ENCODE measurements at places on chromosomes 7 and 10.

- no peak for DNase-seq
These were observed 1.8 kb downstream of the LRRC17 start for GRCh38 chr7:102914585-102914984.

GRCh38 chr7:89238156-89238555 lies 442.6 kb upstream of the TEX47 start:
- no peak for DNase-seq

- DNase-seq: peak; percentile 58
These were observed 97.2 kb downstream of the SLC25A13 start for GRCh38 chr7:96224685-96225084.

GRCh38 chr7:85150624-85151023 lies 36.2 kb downstream of the SEMA3D start:
- no peak for DNase-seq

GRCh38 chr10:69814251-69814650 lies 12.5 kb downstream of the COL13A1 start:
- DNase-seq: no peak

DNA sequence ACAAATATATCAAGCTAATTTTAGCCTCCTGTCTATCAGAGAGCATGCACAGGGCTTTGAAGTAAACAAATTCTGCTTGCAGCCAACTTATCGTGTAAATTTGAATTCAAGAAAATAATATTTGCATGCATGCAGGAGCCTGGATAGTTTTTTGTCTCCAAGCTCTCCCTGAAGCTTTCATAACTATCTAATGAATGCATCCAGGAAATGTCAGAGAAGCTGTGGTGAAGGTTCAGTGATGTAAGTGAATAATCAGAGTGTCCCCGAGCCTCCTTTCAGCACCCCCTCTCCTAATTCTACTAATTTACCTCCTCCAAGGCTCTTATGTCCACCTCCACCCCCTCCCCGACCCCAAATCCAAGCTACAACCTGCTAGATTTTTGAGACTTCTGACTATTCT lies 172.0 kb upstream of the ZNF32 start:
- DNase-seq: no peak

DNA sequence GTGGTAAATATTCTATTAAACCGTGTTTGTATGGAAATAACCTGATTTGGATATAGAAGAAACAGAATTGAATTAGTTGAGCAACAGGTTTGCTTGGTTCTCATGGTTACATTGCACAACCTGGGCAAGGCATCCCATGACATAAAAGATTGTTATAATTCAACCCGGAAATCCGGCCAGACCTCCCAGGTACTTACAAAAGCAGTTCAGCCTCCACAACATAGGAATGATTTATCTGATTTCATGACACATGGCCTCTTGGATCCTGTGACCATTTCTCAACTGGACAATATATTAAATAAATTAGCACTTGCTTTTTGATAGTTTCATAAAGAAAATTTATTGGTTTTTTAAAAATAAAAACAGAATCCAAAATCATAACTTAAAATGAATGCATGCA lies 55.1 kb upstream of the PTPN12 start:
- peak; percentile 33 for DNase-seq

DNA sequence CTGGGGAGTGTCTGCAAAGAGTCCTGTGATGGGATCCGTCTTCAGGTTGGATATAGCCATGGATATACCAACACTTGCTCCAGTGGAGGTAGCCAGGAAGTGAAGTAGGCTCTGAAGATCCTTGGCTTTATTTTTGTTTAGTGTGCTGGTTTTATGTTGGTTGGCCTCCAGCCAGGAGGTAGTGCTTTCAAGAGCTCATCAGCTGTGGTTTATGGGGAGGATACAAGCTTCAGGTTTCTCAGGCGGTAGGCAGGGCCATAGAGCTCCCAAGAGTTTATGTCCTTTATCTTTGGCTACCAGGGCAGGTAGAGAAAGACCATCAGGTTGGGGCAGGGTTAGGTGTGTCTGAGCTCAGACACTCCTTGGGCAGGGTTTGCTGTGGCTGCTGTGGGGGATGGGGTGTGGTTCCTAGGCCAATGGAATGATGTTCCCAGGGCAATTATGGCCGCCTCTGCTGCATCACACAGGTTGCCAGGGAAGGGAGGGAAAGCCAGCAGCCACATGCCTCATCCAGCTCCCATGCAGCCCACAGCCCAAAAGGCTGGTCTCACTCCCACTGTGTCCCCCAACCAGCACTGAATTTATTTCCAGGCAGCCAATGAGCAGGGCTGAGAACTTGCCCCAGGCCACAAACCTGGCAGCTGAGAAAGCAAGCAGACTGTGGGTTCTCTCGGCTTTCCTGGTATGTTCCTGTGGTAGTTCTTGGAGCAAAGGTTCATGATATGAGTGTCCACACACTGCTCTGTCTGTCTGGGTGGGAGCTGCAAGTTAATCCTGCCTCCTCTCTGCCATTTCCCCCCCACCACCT lies 67.0 kb upstream of the PRLHR start:
- DNase-seq: no peak

- peak; percentile 45 for DNase-seq
These were observed 154.0 kb downstream of the CCDC3 start for GRCh38 chr10:12847361-12847975.

GRCh38 chr7:96415293-96415940 lies 93.5 kb upstream of the SLC25A13 start:
- peak; percentile 51 for DNase-seq

DNA sequence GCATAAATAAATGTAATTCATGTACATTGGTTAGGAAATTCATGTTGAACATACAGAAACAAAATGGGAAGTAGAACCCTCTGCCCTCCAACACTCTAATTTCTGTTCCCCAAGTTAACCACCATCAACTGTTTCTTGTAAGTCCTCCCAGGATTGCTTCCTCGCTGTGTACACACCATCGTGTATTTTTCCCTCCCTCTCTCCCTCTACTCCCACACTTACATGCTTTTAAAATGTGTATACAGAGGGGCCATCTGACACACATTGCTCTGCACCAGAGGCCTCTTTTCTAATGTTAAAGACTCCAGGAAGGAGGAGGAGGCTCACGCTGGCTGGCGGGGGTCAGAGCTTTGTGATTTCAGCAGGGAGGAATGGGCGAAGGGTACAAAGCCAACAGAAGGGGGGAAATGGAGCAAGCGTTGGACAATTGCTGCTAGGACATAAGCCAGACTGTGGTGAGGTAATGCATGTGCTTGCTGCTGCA lies 1.9 kb upstream of the EPHA1 start:
- no peak for DNase-seq

GRCh38 chr7:147982307-147982706 lies 608.3 kb upstream of the C7orf33 start:
- no peak for DNase-seq

GRCh38 chr10:113139699-113140098 lies 189.7 kb downstream of the TCF7L2 start:
- no peak for DNase-seq

- DNase-seq: no peak
These were observed 10.7 kb downstream of the DPYSL4 start for GRCh38 chr10:132197271-132198067.

DNA sequence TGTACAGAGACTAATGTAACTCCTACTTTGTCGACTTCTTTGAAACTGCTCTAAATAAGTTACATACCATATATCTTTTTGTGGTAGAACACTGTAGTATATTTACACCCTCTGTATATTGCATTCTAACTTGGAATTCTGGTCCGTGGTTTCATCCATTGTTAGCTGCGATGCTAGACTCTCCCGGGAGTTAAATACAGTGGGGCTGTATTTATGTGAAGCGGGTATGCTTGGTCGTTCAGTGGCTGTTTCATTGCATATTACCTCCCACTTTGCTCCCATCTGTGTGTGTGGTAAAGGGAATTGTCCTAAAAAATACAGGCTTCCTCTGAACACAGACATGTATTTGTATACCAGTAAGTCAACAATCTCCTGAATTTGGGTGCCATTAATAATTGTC lies 231.1 kb downstream of the SLC25A13 start:
- no peak for DNase-seq

DNA sequence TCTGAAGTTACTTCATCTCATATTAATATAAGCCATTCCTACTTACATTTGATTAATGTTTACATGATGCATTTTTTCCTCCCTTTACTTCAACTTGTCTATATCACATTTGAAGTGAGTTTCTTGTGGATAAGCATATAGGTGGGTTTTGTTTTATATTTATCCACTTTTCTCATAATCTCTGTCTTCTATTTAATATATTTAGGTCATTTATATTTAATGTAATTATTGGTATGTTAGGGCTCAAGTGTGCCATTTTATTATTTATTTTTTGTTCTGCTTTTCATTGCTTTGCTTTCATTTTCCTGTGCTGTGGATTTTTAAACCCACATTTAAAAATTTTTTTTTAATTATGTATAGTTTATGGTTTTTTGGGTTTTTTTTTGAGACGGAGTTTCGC lies 54.8 kb downstream of the OGDH start:
- no peak for DNase-seq

DNA sequence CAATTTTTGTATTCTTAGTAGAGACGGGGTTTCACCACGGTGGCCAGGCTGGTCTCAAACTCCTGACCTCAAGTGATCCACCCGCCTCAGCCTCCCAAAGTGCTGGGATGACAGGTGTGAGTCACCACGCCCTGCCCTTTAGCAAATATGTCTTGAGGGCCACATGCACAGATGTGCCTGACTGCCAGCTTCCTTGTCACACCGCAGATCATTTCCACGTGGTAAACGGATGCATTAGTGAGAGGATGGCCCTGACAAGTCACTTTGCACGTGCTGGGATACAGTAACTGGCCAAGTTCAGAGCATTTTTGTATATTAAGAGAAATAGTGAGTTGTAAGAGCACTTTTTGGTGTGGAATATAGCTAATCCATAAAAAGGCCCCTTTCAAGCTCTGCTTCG lies 44.3 kb upstream of the FAM180A start:
- DNase-seq: no peak

- DNase-seq: no peak
These were observed 76.9 kb upstream of the PDCD4 start for GRCh38 chr10:110794808-110795207.

- DNase-seq: no peak
These were observed 647.1 kb upstream of the ZWINT start for GRCh38 chr10:57008189-57008588.

- no peak for DNase-seq
These were observed 6.2 kb downstream of the OPALIN start for GRCh38 chr10:96352582-96352981.

GRCh38 chr10:14815681-14816080 lies 22.2 kb downstream of the CDNF start:
- no peak for DNase-seq

- no peak for DNase-seq
These were observed 311.2 kb upstream of the GNAI1 start for GRCh38 chr7:79823246-79823951.

- no peak for DNase-seq
These were observed 1106.2 kb downstream of the NRG3 start for GRCh38 chr10:82981137-82981723.

- DNase-seq: no peak
These were observed 402.8 kb upstream of the PODXL start for GRCh38 chr7:131959106-131959812.

GRCh38 chr10:125137601-125138438 lies 22.5 kb downstream of the CTBP2 start:
- no peak for DNase-seq

- DNase-seq: no peak
These were observed 36.7 kb downstream of the ATE1 start for GRCh38 chr10:121891103-121891502.

DNA sequence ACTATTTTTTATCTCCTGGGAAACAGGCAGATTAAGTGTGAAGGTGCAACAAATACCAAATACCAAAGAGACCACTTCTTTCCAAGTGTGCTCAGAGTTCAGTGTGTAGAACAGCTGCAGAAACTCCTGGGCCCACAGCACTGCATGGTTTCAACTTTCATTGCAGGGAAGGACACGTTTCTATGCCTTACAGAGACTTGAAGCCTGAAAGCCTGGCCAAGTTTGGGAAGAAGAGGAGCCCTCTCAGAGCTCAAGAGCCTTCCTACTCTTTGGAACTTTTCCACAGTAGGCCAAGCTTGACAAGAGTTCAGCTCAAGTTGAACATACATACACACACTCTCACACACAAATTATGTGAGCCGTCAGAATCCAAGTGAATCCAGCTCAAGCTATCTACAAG lies 2.5 kb downstream of the HOXA4 start:
- DNase-seq: no peak

DNA sequence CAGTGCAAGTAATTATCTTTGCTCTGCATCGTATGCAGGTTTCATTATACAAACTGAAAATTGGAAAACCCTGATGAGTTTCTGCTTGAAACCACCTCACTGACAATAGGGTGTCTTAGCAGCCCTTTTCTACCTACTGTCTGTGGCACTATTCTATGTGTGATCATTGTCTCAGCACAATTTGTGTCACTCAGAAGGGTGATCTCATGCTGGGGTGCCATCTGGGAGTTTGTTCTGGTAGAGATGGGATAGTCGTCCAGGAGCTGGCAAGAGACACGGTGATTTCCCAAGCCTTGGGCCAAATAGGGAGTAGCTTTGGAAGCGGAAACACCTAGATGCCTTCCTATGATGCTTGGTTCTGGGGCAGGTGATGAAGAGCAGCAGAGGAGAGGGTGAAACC lies 186.3 kb downstream of the FRMD4A start:
- DNase-seq: no peak

DNA sequence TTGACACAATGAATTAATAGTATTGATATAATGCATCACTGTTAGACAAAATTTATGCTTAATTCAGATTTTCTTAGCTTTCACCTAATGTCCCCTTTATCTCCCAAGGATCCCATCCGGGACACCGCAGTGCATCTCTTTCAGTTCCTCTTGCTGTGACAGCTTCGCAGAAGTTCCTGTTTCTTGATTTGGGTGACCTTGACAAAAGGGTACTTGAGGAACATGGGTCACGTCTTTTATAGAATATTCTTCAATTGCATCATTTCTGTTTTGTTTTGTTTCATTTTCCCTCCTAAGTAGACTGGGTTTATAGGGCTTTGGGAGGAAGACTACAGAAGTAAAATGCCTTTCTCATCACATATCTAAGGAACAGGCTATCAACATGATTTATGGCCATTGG lies 453.2 kb downstream of the DPP6 start:
- no peak for DNase-seq

DNA sequence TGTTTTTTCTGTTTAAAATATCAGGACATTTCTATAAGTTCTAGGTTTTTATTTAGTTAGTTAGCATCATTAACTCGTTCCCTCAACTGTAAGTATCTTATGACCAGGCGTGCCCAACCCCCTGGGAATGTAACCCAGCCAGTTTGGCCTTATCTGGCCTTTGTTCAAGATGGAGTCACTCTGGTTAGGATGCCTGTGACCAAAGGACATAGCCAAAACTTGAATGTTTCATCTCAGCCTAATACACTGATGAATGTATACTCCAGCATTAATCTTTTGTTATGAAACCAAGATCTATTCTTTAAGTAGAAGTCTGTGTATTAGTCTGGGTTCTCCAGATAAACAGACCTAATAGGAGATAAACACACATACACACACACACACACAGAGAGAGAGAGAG lies 231.4 kb downstream of the NSUN6 start:
- DNase-seq: no peak

GRCh38 chr10:110802090-110802489 lies 69.6 kb upstream of the PDCD4 start:
- no peak for DNase-seq
